ENCODE measurements at places on chromosomes 5 and 9.

DNA sequence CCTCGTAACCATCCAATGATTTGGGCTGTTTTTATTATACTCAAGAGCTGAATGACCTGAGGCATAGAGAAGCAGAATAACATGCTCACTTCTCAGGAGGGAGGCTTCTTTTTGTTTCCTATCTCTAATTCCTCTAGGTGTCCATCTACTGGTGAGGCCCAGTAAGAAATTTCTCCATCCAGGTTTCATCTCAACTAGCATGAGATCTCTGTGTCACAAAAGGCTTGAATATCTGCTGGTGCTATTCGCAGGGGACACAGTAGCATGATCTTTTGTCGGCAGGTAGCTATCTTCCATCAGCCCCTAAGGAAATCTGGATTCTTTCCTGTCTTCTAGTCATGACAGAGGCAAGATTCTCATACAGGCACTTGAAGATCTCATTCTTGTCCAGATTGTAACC lies 8.9 kb downstream of the IFNE start:
- no peak for DNase-seq

- no peak for DNase-seq
Measured at GRCh38 chr9:106929471-106930177, 66.7 kb downstream of the ZNF462 start.

DNA sequence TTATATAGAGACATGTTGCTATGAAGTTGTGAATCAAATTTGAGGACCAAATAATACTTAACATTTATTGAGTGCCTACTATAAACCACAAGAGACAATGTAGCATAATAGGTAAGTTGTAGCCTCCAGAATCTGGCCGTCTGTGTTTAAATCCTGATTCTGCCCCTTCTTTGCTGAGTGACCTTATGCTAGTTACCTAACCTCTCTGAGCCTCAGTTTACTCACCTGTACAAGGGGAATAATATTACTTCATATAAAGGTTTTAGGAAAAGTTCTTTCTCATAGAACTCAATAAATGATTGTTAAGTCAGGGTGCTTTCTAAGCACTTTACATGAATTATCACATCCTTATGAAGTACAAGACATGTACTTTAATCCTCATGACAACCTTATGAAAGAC lies 120.6 kb downstream of the NDUFS4 start:
- DNase-seq = no peak

DNA sequence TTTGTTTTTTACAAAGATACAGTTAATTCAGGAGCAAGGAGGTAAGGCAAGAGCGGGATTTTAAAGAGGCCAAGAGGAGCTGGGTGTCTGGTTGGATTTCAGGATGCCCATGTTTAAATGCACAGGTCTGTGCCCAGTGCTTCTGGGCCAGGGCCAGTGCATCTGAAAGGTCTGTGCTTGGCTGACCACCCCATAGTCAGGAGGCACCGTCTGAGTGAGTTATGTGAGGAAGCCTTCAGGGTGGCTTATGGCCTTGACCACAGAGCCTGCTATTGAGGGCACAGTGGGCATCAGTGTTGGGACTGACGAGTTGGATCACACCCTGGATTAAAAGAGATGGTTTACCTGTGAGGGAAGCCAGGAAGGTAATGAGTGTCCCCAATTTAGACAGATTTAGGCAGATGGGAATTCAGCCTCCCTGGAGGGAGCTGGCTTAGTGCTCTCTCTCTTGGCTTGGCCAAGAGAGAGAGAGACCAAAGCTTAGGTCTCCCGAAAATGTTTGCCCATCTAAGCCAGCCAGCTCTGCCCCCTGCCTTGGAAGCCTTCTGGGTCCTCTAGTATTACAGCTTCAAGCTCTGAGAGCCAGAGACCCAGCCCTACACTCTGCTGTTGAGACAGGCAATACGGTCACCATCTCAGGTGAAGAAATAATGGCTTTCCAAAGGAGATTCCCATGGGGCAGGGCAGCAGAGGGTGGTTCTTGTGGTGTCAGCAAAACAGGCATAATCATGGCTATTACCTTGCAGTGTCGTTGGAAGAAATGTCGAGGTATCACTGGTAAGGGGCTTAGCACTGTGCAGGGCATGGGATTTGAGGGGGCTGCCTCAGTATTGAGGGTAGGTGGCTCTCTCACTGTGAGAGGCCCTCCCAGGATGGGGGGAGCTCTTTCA lies 68.6 kb downstream of the RGS3 start:
- DNase-seq = no peak

GRCh38 chr9:112086627-112087026 lies 88.5 kb downstream of the SUSD1 start:
- DNase-seq = peak; percentile 35

DNA sequence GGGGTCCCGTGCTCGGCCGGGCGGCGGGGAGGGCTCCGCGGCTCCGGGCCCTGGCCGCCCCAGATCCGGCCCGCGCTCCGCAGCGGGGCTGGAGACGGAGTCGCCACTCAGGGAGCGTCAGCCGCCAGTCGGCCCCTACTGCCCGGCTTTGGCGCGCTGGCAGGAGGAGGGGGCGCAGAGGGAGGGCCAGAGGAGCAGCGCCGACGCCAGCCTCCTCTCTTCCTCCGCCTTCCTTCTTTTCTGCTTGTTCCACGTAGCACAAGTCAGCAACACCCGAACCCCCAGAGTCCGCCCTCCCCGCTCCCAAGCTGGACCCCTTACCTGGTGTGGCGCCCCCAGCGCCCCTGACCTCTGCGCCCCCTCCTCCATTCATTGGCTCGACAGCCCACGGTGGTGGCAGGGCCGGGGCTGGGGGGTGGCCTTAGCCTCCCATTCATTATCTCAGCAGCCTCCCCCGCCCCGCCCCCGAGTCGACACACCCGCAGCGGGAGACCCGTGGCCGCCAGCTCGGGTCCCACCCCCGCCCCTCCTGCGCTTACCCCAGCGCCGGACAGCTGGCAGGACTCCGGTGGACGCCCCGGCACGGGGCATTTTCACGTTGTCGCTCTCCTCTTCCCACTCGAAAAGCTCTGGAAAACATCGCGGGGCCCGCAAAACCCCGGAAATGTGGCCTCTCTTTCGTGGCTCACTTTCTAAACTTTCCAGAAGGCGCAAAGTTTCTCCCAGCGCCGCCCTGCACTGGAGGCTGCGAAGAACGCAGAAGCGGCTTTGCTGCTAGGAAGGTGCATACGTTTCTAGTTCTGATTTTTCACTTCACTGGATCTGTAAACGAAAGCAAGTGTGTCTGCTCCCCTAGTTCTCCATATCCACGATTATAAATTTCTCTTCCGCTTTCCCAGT lies at the start of gene LPAR1:
Gene LPAR1 (minus strand): TSS at position 140 of the 900 bp plus-strand sequence. CDS start 66,353 bp downstream, outside the sequence.
- no peak for DNase-seq

GRCh38 chr5:163409384-163409783 lies 28.0 kb upstream of the CCNG1 start:
- DNase-seq = no peak

DNA sequence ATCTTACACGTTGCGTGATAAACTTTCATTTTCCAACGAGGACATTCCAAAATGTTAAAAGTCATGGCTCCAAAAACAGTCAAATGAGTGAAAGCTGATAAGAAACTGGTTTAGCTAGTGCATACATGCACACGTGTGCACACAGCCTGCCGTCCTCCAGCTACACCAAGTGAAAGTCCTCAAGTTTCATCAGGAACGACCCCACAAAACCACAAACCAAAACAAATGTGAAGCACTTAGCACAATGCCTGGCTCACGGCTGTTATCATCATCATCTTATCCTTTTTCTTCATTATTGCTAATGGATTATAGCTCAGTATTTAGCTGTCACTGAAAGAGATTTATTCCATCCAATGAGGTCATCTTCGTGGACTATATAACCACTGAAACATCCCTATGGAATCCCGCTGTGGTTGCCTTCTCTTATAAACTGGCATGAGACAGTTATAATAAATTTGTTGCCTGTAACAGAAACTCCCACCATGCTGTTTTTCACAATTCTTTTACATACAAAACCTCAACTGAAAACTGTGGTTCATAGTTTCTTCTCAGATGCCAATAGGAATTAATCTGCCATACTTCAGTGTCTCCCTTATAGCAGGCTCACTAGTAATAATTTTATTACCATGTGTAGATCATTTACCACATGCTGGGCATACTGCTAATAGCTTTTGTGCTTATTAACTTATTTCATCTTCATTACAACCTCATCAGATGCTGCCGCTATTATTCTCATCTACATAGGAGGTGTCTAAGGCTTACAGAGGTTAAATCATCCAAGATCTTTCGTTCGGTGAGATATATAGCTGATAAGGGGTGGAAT lies 56.1 kb downstream of the SAXO1 start:
- DNase-seq = peak; percentile 86

GRCh38 chr5:16437977-16438376 lies 27.6 kb downstream of the ZNF622 start:
- no peak for DNase-seq

- DNase-seq = no peak
Measured at GRCh38 chr5:168608386-168608785, 29.2 kb upstream of the PANK3 start.

DNA sequence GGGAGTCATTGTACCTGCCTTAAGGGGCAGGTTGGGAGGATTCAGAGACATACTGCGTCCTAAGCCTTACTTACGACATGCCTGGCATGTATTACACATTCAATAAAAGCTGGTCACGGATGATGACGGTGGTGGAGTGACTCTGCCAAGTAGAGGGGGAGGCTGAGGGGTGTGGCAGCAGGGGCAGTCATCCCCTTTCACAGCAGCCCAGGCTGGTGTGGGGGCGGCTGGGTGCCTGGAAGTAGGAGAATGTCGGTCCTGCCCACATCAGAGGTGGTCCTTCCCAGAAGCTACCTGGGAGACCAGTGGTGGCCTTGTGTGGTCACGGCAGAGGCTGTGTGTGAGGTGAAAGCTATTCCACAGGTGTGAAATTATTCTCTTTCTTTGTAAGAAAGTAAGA lies 8.9 kb downstream of the ZBTB34 start:
- DNase-seq = no peak

DNA sequence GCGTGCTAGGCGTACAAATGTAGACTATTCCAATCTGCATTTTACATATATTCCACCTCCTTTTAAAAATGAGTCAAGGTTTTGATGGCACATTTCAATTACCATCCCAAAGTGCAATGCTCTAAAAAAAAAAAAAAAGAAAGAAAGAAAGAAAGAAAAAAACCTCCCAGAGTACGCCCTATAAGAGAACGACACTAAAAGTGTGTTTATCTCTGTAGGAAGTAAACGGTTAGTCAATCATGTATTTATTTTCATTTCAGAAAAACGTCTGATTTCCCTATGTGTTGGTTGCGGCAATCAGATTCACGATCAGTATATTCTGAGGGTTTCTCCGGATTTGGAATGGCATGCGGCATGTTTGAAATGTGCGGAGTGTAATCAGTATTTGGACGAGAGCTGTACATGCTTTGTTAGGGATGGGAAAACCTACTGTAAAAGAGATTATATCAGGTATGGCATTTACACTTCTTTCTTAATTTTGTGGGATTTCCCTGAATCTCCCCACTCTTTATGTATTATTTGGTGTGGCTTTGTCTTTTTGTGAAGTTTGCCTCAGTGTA lies 1.1 kb downstream of the ISL1 start:
- no peak for DNase-seq

DNA sequence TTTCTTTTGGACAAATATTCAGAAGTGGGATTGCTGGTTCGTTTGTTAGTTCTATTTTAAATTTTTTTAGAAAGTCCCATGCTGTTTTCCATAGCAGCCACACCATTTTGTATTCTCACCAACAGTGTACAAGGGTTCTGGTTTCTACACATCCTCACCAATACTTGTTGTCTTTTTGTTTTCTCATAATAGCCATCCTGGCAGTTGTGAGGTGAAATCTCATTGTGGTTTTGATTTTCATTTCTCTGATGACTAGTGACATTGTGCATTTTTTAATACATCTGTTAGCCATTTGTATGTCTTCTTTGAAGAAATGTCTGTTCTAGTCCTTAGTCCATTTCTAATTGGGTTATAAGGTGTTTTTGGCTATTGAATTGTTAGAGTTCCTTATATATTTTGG lies 214.3 kb downstream of the ARRDC3 start:
- no peak for DNase-seq

DNA sequence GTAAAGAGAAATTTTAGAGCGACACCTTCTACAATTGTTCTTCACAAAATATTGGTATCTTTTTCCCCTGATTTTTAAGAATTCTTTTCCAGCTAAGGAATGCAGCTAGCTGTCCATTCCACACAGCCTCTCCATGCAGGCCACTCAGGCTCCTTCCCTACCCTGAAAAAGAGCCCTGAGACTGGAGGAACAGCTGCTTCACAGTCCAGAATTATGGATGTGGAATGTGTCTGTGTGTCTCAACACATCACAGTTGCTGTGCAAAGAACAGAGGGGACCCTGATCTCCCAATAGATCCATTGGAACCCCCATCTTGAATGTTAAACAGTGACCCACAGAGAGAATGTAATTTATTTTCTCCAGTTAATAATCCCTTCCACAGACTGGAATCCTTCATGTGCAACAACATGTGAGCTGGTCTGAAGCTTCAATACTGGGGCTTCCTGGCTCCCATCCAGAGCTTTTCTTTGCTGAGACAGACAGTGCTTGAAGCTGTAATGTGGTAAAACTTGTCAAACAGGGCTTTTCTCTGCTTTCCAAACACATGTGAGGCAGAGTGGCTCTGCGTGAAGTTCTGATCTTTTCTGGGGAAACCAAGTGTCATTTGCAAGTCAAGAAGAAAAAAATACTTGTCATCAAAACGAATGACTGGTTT lies 53.3 kb upstream of the SMC5 start:
- no peak for DNase-seq

DNA sequence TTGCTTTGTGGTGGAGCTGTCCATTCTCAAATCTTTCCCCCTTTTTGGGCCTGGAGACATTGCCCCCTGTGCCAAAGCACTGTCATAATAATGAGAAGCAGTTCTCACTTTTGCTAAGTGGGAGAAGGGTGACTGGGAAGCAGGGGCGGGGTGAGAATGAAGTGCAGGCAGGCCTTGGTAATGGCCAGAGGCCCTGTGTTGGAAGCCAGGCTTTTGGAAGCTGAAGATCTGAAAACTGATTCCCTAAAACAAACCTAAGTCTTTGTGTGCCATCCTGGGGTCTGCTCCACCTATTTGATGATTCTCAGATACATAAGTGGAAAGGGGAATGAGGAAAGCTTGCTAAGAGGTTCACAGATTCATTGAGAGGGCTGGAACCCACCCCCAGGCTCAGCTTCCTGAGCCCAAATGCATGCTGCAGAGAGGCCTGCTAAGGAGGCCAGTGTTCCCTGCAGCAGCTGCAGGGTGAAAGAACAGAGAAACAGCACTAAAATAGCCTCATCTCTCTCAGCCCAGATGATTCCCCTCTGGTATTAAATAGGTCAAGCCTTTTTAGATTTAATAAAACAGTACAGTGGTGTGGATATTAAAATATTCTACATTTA lies 75.0 kb downstream of the NSG2 start:
- DNase-seq = no peak

DNA sequence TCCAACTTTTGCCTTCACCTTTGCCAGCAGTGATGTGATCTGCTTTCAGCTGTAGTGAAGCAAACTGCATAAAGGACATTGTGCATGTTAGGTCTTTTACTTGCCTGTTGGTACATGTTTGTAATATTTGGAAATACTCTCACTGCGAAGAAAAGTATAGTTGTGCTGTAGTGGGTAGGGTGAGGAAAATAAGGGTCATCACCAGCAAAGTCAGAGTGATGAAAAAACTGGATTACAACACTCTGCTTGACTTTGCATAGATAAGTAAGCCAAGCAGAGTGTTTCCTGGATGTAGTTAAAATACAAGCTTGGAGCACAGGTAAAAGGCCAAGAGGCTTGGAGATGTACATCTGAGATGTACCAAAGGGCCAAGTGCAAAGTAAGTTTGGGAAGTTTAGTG lies 16.7 kb downstream of the TGFBR1 start:
- DNase-seq = no peak
